NCI-H524 treated with DMSO at 0.1 percent for 48 hours (cell line): ENCODE measurements at places on chromosomes 6 and 20.

DNA sequence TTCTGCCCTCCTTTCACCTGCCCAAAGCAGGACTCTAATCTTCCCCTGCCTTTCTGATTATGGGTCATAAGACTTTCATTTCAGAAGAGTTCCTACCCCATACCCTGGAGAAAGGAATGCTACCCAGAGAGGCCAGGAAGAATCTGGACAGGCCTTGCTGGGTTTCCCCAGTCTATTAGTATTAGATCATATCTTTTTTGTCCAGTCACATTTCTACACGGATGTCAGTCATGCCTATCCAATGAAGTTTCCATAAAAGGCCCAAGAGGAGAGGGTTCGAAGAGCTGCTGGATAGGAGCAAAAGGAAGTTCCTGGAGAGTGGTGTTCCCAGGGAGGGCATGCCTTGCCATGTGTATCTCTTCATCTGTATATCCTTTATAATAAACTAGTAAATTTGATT lies 3.2 kb downstream of the POLH start:
- no peak for DNase-seq

- no peak for DNase-seq
Measured at GRCh38 chr6:117477988-117478852, 4.3 kb upstream of the DCBLD1 start.

DNA sequence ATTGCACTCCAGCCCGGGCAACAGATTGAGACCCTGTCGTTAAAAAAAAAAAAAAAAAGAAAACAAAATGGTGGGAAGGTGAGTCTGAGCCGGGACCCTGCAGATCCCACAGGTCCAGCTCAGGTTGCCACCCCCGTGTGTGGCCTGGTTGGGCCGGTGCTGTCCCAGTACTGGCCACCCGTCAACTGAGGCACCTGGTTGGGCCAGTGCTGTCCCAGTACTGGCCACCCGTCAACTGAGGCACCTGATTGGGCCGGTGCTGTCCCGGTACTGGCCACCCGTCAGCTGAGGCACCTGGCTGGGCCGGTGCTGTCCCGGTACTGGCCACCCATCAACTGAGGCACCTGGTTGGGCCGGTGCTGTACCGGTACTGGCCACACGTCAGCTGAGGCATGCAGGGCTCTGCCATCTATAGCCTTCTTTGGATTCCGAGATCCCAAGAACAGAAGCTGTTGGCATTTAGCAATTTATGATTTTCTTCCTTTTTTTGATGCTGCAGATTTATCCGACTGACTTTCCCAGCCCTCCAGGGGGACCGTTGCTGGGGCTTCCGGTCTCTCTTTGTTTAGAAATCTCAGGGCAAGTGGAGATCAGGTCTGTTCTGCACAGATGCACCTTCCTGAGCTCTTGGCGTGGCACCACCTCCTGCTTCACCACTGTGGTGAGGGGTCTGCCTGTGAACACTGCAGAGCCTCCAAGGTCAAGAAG lies 113.8 kb downstream of the SYCP2 start:
- DNase-seq = no peak

- DNase-seq = no peak
Measured at GRCh38 chr20:51573576-51574243, 31.2 kb upstream of the NFATC2 start.

DNA sequence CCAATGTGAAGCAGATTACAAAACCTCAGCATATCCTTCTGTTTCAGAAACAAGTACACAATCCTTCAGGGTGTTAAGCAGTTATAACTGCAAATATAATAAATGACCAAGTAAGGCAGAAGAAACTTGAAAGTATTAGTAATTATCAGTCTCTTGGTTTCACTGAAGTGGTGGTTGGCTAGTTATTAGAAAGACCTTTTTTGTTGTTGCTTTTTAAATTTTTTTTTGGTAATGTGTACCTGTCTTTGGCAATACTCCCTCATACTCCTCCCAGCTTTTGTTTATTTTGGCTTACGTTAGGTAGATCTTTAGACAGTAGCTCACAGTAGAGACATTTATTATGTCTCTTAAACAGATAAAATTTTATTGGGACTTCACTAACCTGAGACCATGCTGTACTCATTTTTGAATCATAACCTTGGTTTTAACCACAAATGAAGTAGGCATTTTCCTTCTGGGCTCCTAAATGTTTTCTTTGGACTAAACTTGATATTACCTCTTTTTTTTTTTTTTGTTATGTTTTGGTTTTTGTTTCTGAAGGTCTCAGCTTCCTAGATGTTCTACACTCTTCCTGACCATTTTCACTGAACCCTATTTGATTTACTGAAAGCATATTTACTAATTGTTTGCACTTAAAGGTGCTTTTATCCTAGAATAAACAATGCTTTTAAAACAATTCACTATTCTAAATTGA lies 6.4 kb downstream of the CD2AP start:
- DNase-seq = no peak

DNA sequence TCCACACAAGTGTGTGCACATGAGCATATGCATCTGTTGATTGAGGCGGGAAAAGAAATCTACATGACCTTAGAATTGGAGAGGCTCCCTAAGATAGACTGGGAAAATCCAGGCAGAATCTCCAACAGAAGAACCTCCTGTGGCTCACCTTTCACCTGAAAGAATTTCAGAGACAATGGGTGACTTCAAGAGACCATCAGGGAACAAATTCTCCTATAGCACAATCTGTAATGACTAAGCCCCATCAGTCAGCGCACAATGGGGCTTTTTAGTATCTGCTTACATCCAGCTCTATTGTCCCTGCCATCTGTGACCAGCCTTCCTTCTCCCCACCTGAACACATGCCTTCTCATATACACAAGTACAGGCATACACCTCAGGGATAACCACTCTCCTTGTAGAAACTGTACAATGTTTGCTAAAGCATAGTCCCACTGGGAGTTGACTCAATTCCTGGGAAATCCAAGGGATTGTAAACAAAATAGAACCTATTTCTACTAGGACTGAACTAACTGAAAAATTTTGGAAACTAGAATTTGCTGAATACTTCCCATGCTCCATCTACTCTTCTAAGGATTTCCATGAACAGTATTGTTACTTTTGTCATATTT lies 150.8 kb upstream of the STXBP5 start:
- DNase-seq = peak; percentile 68

DNA sequence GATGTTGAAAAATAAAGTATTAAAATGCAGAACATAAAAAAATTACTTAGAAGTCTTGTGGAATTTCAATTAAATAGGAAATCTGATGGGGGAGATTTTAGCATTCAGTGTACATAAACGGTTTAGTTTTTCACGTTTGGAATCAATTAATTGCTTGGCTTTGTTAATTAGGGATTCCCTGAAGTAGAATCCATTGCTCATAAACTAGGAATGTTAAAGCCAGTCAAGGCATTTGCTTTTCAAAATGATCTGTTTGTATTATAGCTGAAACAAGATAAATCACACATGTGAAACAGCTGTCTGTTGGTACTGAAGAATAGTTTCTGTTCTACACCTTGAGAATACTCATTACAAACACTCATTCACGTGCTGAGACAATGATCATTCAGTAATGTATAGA lies 297.9 kb downstream of the TBC1D7 start:
- no peak for DNase-seq

DNA sequence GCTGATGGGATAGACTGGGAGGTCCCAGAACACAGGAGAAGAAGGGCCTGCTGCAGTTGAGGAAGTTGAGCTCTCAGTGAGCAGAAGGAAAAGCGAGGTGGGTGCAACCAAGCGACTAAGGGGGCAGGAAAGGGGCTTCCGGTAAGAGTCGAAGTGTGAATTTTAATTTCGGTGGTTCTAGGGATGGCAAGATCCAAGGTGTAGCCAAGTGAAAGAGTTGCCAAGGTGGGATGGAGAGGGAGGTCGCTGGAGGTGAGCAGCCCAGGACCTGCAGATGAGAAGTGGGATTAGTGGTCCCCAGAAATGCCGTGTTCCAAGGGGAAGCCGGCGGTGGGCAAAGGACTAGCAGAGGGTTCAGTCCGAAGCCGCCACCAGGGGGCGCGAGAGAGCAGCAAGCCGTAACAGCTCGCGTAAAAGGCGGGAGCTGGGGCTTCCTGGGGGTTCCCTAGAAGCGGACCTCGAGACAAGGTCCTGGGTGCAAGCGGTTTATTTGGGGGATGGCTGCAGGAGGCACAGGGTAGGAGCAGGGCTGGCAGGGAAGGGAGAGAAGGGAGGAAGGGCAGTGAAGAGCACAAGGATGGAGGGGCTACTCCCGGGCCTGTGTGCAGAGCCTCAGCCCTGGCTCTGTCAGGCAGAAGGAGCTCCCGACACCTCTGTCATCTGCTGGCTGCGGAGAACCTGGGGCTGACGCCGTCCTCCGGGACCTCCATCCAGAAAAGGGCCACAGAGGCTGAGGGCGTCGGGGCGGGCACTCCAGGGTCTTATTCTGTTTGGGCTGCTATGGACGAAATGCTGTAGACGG lies 103.6 kb downstream of the PAX1 start:
- DNase-seq = no peak

- DNase-seq = peak; percentile 85
Measured at GRCh38 chr6:15392182-15392581, 146.3 kb downstream of the JARID2 start.

DNA sequence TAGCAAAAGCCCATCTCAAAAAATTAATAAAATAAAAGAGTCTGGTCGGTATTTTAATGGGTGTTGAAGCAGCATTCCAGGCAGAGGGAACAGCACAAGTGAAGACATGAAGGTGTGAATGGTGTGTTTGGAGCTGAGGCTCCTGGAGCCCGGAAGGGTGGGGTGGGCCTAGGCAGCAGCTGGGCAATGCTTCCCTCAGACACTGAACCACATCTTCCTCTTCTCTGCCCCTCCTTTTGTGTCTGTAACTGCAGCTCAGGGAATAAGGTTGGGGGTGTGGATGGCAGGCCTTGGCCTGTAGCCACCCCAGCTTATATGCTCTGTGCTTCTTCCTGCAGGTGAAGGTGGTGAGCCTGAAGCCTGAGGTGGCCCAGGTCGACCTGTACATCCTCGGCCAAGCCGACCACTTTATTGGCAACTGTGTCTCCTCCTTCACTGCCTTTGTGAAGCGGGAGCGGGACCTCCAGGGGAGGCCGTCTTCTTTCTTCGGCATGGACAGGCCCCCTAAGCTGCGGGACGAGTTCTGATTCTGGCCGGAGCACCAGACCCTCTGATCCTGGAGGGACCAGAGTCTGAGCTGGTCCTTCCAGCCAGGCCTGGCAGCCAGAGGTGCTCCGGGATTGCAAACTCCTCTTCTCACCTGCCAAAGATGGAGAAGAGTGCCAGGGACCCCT lies 26.6 kb downstream of the POFUT1 start:
- DNase-seq = no peak

GRCh38 chr6:21384216-21384615 lies 209.3 kb upstream of the SOX4 start:
- DNase-seq = no peak

GRCh38 chr6:111195656-111196055 lies 108.4 kb downstream of the SLC16A10 start:
- no peak for DNase-seq

- DNase-seq = peak; percentile 53
Measured at GRCh38 chr6:95286874-95287273, 290.5 kb upstream of the MANEA start.

DNA sequence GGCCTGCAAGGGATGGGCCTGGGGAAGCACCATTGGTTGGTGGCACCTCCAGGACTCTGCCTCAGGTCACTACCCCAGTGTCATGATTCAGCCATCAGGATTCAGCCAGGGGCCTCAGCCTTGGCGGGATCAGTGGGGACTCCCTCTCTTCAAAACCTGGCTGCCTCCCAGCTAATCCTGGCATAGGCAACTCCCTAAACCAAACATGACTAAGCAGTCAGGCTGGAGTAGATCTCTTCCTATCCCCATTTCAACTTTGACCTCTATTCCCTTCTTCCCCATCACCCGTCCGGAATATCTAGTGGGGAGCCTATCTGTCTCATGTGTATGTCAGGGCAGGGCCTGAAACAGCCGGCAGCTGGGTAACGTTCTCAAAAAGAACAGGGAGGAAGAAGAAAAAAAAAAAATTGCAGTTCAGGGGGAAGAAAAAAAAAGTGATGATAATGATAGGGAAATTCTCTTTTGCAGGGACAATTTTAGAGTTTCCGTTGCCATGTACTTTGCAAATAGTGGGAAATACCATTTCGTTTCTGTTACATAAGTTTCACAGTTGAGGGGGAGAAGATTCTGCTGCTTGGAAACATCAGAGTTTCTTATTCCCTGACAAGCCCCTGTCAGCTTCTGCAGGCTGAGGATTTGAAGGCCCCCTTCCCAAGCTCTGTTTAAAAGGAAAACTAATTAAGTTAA lies 4.1 kb upstream of the PREX1 start:
- no peak for DNase-seq

- no peak for DNase-seq
Measured at GRCh38 chr6:136550045-136550329, 235 bp downstream of the MAP7 start.

- DNase-seq = no peak
Measured at GRCh38 chr6:148814082-148814790, 67.4 kb downstream of the UST start.

GRCh38 chr6:161100072-161100471 lies 108.5 kb downstream of the MAP3K4 start:
- DNase-seq = no peak

DNA sequence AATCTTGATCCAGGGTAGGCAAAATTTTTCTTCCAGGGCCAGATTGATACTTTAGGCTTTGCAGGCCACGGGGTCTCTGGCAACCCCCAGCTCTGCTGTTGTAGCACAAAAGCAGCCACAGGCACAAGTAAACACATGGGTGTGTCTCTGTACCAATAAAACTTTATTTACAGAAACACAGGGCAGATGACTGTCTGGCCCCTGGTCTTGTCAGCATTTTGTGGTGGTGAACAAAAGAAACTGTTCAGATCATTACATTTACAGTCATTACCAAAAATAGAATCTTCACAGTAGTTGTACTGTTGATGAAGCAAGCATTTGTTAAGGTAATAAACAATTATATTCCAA lies 45.0 kb upstream of the KIF25 start:
- no peak for DNase-seq

GRCh38 chr20:32396646-32397160 lies 38.6 kb downstream of the ASXL1 start:
- no peak for DNase-seq

DNA sequence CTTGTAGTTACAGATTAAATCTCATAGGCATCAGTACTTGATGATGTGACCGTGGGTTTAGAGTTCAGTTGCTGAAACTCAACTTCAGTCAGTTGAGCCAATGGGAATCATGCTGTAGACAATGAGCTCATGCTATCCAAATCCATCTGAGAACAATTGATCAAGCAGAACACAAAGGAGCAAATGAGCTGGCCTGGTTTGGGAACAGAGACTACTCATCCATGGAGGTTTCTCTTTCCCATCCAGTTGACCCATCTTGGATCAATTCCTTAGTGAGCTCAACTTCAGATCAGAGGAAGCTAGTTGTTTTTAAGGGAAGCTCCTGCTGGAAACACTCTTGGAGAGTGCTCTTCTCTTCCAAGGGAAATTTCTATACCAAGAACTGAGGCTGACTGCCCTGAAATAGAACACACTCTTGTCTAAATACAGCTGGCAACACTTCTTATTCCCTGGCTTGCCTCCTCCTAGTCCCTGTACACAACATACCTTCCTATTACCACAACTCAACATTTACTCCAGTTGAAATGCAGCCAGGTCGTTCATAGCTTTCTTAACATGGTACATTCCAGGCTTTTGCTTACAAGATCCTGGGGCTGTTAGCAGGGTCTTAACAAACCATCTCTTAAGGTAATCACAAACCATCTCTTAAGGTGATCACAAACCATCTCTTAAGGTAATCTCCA lies 203.9 kb upstream of the PRDM1 start:
- DNase-seq = no peak
